ENCODE measurements at places on chromosomes 3 and 15.

DNA sequence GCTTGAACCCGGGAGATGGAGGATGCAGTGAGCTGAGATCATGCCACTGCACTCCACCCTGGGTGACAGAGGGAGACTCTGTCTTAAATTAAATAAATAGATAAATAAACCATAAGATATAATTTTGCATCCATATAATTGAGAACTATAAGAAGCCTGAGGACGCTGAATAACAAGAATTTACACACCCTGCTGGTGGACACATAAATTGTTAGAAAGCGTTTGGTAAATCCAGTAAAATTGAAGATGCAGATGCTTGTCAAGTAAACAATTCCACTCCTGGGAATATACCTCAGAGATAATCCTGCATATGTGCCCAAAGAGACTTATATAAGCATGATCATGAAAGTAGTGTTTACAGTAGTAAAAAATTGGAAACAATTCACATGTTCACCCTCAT, 41.7 kb downstream of the TTC23 start:
- DNase-seq: no peak

- DNase-seq: no peak
These were observed 238.4 kb upstream of the CTDSPL start for GRCh38 chr3:37622999-37623883.

DNA sequence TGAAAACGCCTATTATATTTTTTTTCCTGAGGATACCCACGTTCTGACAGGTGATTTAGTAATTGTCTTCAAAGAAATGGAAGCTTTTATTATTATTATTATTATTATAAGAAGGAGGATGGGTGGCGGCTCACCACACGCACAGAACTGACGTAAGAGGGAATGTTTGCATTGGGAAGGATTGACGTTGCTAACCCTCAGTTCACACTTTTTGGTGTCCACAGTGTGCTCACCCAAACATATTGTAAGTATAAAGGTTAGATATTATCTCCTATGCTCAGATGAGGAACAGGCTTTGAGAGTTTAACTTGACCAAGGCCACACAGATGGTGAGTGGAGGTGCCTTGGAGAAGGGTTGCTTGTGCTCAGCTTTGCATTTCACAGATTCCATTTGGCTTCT, 533.5 kb upstream of the TBL1XR1 start:
- DNase-seq: no peak

DNA sequence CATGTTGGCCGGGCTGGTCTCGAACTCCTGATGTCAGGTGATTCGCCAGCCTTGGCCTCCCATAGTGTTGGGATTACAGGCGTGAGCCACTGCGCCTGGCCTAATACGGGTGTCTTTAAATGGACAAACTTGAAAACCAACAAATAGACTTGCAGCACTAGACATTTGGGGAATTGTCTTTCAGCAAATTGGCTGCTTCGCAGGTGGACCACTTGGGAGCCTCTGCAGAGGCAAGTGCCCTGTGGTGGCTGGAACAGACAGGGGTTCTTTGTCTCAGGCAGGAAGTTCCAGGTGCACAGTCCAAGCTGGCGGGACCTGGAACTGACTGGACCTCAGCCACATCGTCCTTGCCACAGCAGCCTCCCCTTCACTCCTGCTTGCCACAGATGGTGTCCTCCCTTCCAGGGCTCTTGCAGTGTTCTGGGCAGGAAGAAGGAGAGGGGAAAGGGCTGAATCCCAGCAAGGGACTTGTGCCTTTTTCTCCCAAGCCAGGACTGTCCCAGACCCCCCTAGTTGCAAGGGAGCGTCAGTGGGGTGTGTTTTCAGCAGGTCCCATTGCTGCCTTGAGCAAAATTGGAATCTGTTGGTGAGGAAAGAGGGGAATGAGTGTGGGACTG, 94.3 kb downstream of the TBC1D2B start:
- DNase-seq: peak; percentile 24

GRCh38 chr3:133943639-133944141, 48.0 kb upstream of the RAB6B start:
- no peak for DNase-seq

GRCh38 chr3:89606151-89606550, 498.7 kb downstream of the EPHA3 start:
- no peak for DNase-seq

GRCh38 chr15:37931868-37932267, 2.6 kb upstream of the TMCO5A start:
- DNase-seq: no peak

Data from mesendoderm (in vitro differentiated cells).